Fibroblast of the aortic adventitia (primary cell): ENCODE measurements at places on chromosomes 5 and 9.

- no peak for DNase-seq
These were observed 228.8 kb upstream of the ZNF462 start for GRCh38 chr9:106634183-106634582.

GRCh38 chr5:157997991-157998504 is 139.1 kb upstream of the CLINT1 start:
- DNase-seq, result no peak

DNA sequence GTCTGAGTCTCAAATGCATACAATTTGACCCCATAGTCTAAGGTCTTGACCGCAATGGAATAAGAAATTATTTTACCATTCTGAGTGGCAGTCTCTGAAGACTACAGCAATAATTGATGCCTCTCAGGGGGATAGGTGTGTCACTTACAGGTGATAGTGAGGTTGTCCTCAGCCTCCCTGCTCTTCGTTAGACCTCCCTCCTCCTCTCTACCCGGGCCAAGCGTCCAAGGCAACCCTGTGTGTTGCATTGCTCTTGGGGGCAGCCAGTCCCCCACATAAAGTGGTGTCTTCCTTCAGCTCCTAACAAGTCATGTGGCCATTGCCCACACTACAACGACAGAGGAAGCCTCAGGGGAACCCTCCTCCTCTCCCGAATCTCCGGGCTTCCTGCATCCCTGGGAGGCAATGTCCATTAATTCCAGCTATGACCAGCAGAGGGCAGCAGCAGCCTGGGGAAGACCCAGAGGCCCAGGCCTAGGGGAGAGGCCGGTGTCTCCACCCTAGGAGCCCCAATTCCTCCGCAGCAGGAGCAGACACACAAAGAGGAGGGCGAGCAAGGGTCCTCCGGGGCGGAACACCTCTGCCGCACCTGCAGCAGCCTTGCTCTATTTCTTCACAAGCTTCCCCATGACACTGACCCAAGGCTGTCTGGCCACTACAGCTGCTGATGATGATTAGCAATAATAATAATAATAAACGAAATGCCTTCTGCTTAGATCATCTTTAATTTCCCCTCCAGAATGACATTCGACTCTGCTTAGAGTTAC is 134.8 kb downstream of the KCNIP1 start:
- DNase-seq, result peak; percentile 38

GRCh38 chr9:7324152-7324598 is 475.4 kb downstream of the DMAC1 start:
- DNase-seq, result no peak

DNA sequence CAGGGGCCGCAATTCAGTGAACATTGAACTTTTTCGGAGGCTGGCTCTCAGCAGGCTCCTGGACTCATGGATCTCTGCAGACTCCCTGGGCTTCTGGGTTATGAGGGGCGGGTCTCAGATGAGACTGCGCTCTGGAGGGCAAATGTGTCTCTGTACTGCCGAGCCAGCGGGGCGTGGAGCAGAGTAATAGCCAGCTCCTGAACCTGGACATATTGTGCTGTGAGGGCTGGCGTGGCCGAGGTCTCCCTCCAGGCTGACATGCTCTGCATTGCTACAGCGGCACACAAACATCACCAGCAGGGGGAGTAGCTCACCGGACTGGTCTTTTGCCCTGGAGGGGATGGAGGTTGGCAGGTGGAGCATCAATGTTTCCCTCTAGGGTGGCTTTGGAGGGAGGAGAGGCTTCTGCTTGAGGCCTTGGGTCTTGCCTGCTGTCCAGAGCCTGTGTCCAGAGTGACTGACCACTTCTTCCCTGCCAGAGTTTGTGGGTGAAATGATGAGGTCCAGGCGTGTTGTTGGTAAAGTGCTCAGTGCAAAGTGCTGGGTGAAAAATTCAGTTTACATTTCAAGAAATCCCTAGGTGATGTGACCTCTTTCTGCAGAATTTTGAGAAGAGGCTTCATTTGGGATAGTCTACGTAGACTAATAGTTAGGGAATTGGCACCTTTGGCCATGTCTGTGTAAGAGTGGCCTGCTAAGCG is 10.9 kb upstream of the GADD45G start:
- DNase-seq, result peak; percentile 22

GRCh38 chr5:111972080-111972479 is 215.1 kb upstream of the NREP start:
- no peak for DNase-seq

DNA sequence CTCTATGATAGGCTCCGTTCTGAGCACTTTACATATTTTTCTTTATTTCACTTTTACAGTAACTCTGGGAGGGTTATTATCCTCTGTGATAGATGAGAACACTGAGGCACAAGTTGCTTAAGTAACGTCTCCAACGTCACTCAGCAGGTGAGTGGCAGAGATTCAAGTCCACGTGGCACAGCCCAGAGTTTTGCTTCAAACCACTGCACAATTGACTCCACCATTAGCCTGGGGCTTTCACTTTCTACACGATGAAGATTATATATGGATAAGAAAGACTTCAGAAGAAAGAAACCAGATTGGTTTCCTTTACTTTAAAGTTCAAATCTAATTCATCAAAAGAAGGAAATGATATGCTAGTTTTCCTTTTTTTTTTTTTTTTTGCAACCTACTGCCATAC is 245.9 kb downstream of the SYK start:
- no peak for DNase-seq

DNA sequence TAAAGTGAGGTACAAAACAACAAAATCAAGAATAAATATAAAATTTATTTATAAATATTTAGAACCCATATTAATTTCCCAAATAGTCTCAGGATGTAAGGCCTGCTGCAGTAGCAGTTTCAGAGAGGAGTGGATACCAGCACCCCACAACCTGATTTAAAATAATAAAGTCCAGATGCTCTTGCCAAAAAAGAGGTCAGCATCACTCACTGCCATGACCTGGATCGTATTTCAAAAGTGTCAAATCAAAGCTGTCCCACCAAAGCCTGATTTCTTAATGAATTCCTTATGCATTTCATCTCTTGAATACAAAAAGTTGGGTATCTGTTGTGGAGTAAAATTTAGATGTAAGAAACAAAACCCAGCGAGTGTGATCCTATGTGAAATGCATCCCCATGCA is 58.0 kb upstream of the ROR2 start:
- no peak for DNase-seq

- no peak for DNase-seq
These were observed 202.6 kb downstream of the ZSWIM6 start for GRCh38 chr5:61534481-61535267.

GRCh38 chr5:171499611-171500010 is 80.2 kb downstream of the FGF18 start:
- DNase-seq, result no peak

- no peak for DNase-seq
These were observed 129.4 kb downstream of the TRIM32 start for GRCh38 chr9:116816484-116816883.

- no peak for DNase-seq
These were observed 782.5 kb upstream of the CDH10 start for GRCh38 chr5:25427240-25427639.

DNA sequence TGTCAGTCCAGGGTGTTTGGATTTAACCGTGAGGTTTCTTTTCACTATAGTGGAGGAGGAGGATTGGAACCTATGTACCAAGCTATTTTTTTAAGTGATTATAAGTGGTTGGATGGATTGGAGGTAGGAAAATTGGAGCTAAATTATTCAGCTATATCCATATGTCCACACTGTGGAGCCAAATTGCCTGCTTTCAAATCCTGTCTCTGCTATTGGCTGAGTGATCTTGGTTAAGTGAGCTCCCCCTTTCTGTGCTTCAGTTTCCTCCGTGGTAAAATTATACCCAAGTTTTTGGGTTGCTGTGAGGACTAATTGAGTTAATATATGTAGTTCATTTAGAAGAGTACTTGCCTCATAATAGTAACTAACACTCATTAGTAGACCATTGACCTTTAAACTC is 2.5 kb downstream of the CENPP start:
- peak; percentile 84 for DNase-seq

- peak; percentile 43 for DNase-seq
These were observed 6.8 kb upstream of the ZBTB34 start for GRCh38 chr9:126853667-126854066.

GRCh38 chr9:18338042-18338441 is 135.9 kb upstream of the ADAMTSL1 start:
- no peak for DNase-seq

GRCh38 chr5:23025629-23026233 is 172.6 kb upstream of the CDH12 start:
- DNase-seq, result no peak

DNA sequence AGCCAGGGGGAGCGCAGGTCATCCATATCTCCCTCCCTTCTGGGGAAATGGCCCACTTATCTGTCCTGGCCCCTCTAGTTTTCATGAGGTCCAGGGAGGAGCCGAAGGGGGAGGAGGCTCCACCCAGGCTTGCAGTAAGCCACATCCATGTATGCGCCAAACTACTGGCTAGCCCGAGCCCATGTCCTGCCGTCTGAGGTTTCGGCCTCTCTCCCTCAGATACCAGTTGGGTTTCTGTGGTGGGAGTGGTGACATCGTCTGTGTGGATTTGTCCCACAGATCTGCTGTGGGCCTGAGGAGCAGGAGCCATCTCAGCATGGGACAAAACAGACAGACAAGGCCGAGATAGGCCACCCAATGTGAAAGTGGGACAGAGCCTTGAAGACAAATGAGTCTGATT is 78.3 kb upstream of the ORM1 start:
- DNase-seq, result no peak

GRCh38 chr9:78493166-78493742 is 196.3 kb downstream of the PSAT1 start:
- no peak for DNase-seq

GRCh38 chr5:9168791-9169556 is 376.9 kb downstream of the SEMA5A start:
- no peak for DNase-seq

DNA sequence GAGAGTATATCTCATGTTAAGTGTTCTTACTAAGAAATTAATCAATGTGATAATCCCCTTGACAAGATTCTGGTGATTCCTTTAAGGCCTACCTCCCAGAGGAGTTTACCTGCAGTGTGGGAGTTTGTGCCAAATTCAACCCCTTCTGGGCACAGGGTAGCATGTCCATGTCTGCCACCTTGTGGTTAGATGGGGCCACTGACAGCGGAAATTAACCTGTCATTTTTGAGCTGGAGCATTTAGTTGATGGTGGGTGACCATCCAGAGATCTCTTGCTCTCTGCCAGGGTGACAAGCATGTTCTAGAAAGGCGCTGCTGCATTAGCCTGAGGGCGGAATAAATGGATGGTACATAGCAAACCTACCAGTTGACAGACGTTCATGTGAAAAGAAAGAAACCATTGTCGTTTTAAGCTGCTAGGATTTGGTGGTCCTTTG is 132.2 kb downstream of the FBXO4 start:
- peak; percentile 51 for DNase-seq

DNA sequence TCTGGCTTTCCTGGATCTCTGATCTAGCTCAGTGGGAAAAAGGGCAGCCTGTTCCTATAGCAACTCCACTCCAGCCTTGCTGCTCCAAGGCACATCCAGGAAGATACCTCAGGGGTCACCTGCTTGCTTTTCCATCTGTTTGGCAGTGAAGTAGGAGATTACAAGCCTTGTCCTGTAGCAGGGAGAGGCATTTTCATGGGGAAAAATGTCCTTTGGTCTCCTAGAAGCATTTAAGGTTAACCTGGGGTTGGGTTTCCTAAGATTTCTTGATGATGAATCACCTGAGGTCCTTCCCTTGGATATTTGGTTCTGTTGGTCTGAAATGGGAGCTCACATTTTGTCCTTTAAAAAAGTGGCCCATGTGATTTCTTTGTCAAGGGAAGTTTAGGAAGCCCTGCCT is 1.5 kb upstream of the TMEM174 start:
- no peak for DNase-seq

DNA sequence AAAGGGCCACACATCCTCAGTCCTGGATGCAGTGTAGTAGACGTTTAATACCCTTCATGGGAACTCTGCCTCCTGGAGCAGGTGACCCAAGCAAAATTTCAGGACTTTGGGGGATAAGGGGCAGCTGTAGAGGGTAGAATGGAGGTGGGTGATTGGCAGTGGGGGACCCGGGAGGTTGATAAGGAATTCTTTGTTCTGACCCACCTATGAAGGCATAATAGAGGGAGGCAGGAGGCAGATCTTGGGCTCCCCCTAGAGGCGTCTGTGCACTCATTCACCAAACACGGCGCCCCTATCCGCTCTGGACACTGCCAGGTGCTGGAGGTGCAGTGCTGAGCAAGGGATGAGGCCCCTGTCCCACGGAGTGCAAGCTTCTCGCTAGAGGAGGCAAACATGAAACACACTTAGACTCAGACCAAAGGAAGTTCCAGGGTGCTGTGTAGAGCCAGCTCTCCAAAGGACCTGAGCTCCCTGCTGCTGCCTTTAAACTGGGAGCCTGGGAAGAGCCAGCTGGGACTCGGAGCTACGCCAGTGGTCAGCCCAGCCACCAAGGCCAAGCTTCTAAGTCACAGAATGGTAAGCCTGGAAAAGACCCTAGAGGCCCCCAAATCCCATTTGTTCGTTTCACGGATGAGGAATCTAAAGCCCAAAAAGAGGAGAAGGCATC is 7.7 kb downstream of the IL17B start:
- DNase-seq, result peak; percentile 60

DNA sequence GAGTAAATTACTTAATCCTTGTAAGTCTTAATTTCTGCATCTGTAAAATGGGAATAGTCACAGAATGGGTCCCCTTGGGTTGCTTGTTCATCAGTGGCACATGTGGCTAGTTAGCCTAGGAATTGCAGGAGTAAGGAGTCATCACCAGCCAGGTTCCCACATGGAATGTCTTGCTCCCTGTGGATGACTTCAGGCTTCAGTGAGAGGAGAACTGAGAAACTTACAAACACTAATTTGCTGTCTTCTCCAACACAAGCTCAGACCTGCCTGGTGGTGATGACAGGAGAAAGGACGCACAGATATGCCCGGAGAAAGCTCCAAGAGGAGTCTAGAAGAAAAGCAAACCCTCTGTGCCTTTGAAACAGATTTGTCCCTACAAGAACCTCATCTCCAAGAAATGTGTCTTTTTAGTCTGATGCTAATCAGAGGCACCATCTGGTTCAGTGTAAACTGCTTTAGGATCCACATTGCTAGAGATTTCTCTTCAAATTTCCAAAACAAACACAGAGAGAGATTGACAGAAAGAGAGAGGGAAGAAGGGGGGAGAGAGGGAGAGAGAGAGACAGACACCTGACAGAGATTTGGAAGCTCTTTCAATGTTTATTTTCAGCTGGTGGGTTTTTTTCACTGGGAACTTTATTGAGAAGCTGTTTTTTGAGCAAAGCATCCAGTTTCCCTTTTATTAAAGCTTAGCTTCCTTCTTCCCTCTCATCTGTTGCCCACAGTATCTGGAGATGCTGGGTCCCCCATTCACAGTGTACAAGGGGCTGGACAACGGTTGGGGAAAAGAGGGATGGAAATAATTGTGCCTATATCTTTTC is 128.3 kb downstream of the DOCK2 start:
- DNase-seq, result no peak

DNA sequence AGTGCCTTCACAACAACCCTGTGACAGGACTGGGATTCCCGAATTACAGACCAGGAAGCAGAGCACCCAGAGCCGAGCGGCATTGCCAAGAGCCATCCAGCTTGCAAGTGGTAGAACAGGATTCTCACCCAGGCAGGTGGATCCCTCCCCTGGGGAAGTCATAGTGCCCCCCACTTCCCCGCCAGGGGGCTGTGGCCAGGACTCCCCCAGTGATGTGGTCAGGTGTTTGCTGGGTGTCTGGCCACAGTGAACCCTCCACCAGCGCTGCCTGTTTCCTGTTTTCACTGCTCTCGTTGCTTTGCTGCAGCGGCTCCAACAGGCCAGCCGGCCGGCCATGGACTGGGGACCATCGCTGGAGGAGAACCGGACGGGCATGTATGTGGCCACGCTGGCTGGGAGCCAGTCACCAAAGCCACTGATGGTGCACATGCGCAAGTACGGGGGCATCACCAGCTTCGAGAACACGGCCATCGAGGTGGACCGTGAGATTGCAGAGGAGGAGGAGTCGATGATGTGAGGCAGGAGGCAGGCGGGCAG is 19.3 kb downstream of the SLC6A7 start:
- no peak for DNase-seq
